Pancreas (tissue), 10 donors: ENCODE measurements at places on chromosomes 3 and 15.

DNA sequence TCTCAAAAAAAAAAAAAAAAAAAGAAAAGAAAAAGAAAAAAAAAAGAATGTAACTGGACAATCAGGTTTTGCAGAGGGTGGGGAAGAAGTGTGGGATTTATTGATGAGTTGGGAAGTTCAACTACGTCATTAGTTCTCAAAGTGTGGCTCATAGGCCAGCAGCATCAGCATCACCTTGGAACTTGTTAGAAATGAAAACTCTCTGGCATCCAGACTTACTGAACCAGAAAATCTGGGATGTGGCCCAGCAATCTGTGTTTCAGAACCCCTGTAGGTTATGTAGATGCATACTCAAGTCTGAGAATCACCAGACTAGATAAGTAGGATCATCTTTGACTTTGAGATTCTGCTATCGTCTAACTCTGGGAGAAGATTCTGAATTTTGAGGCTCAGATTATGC, 45.8 kb upstream of the ETV5 start:
- peaks cover 27% of the 10 kb centered on the region for H3K4me1 ChIP-seq
- H3K27me3 ChIP-seq = no peaks in the 10 kb centered on the region
- no peak overlapping the region for H3K4me3 ChIP-seq
- H3K36me3 ChIP-seq = no peaks in the 10 kb centered on the region
- H3K27ac ChIP-seq = no peak overlapping the region
- no peak for DNase-seq

GRCh38 chr3:195059471-195060216, 211.3 kb downstream of the XXYLT1 start:
- no peaks in the 10 kb centered on the region for H3K27me3 ChIP-seq
- no peak for DNase-seq
- no peaks in the 10 kb centered on the region for H3K36me3 ChIP-seq
- no peaks in the 10 kb centered on the region for H3K4me1 ChIP-seq

DNA sequence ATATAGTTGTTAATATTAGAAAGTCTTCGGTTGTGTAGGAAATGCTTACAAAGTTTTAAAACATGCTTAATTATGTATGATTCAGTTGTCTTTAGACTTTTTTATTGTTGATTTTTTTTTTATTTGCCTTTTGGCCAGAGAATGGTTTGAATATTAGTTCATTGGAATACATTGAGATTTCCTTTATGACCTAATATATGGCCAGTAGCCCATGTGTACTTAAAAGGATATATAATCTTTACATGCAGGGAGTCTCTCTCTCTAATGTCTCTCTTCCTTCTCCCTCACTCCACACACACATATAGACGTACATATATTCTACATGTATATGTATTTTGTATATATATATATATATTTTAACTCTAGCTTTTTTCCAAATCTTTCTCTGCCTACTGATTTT, 67.3 kb upstream of the SKIL start:
- H3K4me1 ChIP-seq = no peaks in the 10 kb centered on the region
- no peaks in the 10 kb centered on the region for H3K36me3 ChIP-seq
- DNase-seq = no peak
- H3K27me3 ChIP-seq = no peaks in the 10 kb centered on the region
- H3K4me3 ChIP-seq = no peak overlapping the region

DNA sequence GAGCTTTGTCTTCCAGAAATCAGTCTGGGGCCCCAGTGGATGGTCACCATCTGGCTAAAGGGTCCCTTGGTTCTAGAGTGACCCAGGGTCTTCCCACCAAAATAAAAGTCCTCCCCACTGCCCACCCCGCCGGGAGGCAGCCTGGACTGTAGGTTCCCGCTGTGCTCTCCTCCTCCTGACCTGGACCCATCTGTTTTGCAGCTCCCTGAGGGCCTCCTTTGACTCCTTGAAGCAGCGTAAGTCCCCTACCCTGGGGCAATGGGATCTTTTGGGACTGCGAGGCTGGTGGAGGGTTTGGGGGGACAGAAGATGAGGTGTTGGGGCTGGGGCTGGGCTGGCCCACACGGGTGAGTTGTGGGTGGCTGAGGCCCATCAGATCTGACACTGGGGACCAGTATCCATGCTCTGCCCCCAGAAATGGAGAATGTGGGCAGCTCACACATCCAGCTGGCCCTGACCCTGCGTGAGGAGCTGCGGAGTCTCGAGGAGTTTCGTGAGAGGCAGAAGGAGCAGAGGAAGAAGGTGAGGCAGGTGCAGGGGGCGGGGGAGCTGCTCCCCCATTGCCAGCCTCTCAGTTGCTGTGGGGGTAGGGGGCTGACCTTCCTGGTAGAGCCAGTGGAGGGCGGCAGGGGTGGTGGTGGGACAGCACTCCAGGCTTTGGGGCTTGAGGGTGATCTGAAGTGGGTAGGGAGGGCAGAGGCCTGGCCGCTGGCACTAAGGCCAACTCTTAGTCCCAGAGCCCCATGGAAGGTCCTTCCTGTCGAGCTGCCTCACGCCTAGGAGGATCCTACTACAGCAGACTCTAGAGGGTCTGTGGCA, 30.4 kb downstream of the PSTPIP1 start:
- H3K4me3 ChIP-seq = no peak overlapping the region
- no peaks in the 10 kb centered on the region for H3K27me3 ChIP-seq
- H3K36me3 ChIP-seq = no peaks in the 10 kb centered on the region
- peak; percentile 37 for DNase-seq

- H3K36me3 ChIP-seq = no peaks in the 10 kb centered on the region
- H3K4me1 ChIP-seq = no peaks in the 10 kb centered on the region
- no peaks in the 10 kb centered on the region for H3K27me3 ChIP-seq
- no peak overlapping the region for H3K4me3 ChIP-seq
Observed at GRCh38 chr3:14435175-14436014, 33.0 kb downstream of the SLC6A6 start.

- H3K4me3 ChIP-seq = no peak overlapping the region
- H3K27ac ChIP-seq = no peak overlapping the region
- no peaks in the 10 kb centered on the region for H3K4me1 ChIP-seq
- no peaks in the 10 kb centered on the region for H3K36me3 ChIP-seq
- no peak for DNase-seq
- no peaks in the 10 kb centered on the region for H3K27me3 ChIP-seq
Observed at GRCh38 chr15:22949074-22949547, 31.1 kb downstream of the CYFIP1 start.

- no peak for DNase-seq
- H3K36me3 ChIP-seq = no peaks in the 10 kb centered on the region
- no peak overlapping the region for H3K27ac ChIP-seq
- H3K4me1 ChIP-seq = no peaks in the 10 kb centered on the region
- H3K4me3 ChIP-seq = no peak overlapping the region
- H3K27me3 ChIP-seq = no peaks in the 10 kb centered on the region
Observed at GRCh38 chr15:28861031-28861534, 12.6 kb upstream of the GOLGA6L7 start.

- no peak for DNase-seq
- H3K27me3 ChIP-seq = no peaks in the 10 kb centered on the region
- no peaks in the 10 kb centered on the region for H3K36me3 ChIP-seq
- no peaks in the 10 kb centered on the region for H3K4me1 ChIP-seq
Observed at GRCh38 chr3:5466065-5466464, 278.6 kb downstream of the EDEM1 start.

- no peak overlapping the region for H3K4me3 ChIP-seq
- no peak overlapping the region for H3K27ac ChIP-seq
- no peaks in the 10 kb centered on the region for H3K27me3 ChIP-seq
- no peaks in the 10 kb centered on the region for H3K4me1 ChIP-seq
Observed at GRCh38 chr3:99186016-99186415, 284.5 kb upstream of the DCBLD2 start.

GRCh38 chr3:13932578-13933295, 52.9 kb upstream of the WNT7A start:
- H3K27me3 ChIP-seq = no peaks in the 10 kb centered on the region
- no peaks in the 10 kb centered on the region for H3K4me1 ChIP-seq
- no peak for DNase-seq

- H3K4me1 ChIP-seq = no peaks in the 10 kb centered on the region
- no peaks in the 10 kb centered on the region for H3K27me3 ChIP-seq
Observed at GRCh38 chr3:44198284-44199269, 43.1 kb upstream of the TOPAZ1 start.

DNA sequence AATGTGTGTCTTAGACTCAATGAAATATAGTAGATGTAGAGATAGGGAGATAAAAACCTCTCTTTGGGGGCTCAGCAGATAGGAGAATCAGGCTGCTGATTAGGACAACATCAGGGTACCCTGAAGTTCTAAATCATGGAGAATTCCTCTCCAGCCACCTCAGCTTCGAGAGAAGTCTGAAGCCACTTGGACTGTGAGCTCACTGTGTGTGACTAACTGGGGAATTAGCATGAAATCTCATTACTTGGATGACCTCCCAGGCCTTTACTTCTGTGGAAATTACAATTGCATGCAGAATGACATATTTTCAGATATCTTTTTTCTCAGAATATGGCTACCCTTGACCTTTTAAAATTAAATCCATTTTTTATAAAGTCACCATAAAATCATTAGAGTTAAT, 128.0 kb upstream of the MRPL3 start:
- H3K4me3 ChIP-seq = no peak overlapping the region
- no peak for DNase-seq
- H3K27me3 ChIP-seq = no peaks in the 10 kb centered on the region
- H3K4me1 ChIP-seq = no peaks in the 10 kb centered on the region
- no peak overlapping the region for H3K27ac ChIP-seq

- no peaks in the 10 kb centered on the region for H3K36me3 ChIP-seq
- no peak overlapping the region for H3K4me3 ChIP-seq
- no peak for DNase-seq
- no peak overlapping the region for H3K27ac ChIP-seq
- no peaks in the 10 kb centered on the region for H3K27me3 ChIP-seq
- no peaks in the 10 kb centered on the region for H3K4me1 ChIP-seq
Observed at GRCh38 chr3:82816086-82816485, 1054.6 kb upstream of the GBE1 start.

DNA sequence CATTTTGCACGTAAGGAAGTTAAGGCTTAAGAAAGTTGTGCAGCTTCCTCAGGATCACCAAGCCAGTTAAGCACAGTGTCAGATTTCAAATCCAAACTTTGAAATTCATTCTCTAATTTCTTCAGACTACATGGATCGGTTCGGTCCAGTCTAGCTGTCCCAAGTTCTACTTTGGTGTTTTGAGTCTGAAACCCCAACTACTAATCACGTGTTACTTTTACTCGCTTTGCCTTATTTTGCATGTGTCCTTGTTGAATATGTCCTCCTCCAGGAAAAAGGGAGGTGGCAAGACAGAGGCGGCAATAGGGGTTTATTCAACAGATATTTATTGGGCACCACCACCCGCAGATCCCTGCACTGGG, 522 bp upstream of the GXYLT2 start:
- H3K36me3 ChIP-seq = no peaks in the 10 kb centered on the region
- H3K27ac ChIP-seq = no peak overlapping the region
- H3K4me1 ChIP-seq = no peaks in the 10 kb centered on the region
- DNase-seq = no peak
- H3K4me3 ChIP-seq = peak overlapping the region; percentile 20

GRCh38 chr15:74785194-74786032, 3.5 kb downstream of the CSK start:
- H3K4me3 ChIP-seq = peak overlapping the region; percentile 3
- DNase-seq = no peak
- H3K36me3 ChIP-seq = no peaks in the 10 kb centered on the region
- H3K4me1 ChIP-seq = peaks cover 3% of the 10 kb centered on the region
- no peak overlapping the region for H3K27ac ChIP-seq

DNA sequence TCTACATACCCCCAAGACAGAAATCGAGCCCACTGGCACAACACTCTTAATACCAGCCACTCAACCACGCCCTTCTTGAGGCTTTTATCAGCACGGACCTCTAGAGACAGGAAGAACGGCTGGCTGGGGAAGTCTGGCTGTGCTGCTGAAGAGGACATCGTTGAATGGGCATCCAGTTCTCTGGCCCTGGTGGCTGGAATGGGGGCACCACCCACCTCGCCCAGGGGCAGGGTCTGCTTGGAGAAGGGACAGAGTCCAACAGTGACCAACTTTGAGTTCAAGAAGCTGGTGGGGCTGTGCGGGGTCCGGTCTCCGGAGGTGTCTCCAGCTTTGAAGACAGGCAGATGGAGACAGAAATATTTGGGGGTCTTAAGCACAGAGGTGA, 77.5 kb downstream of the ATP10A start:
- H3K27ac ChIP-seq = no peak overlapping the region
- DNase-seq = no peak
- H3K4me3 ChIP-seq = no peak overlapping the region
- no peaks in the 10 kb centered on the region for H3K36me3 ChIP-seq

DNA sequence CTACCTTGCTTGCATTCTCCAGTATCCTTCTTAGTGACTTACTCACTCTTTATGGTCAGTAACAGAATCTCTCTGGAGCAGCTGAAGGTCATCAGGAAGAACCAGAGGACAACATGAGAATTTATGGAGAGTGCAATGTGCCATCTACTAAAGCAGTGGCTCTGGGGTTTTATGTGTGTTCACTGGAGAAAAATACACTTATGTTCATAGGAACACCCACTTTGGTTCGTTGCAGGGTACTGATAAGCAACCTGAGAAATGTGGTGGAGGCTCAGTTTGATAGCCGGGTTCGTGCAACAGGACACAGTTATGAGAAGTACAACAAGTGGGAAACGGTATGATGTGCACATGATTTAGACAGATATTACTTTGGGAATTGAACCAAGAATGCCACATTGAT, 12.8 kb downstream of the CPB1 start:
- H3K4me1 ChIP-seq = peaks cover 22% of the 10 kb centered on the region
- DNase-seq = no peak
- no peak overlapping the region for H3K4me3 ChIP-seq
- H3K27ac ChIP-seq = peak overlapping the region; percentile 53
- peaks cover 13% of the 10 kb centered on the region for H3K36me3 ChIP-seq
- no peaks in the 10 kb centered on the region for H3K27me3 ChIP-seq

DNA sequence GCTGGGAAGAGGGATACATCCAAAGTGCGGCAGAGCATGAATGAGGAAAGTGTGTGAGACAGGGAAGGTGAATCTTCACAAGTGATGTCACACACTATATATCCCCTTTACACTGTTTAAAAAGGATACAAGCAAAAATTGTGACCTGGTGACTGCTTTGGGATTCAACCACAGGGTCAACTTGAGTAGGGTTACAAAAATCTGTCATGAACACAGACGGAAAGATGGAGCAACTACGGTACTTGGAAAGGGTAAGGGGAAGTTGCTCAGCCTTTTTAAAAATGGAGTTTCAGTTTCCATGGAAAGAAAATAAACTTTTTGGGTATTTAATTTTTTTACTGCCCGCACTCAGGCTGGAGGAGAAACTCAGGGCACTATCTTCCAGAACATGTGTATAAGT, 60.3 kb downstream of the B3GNT5 start:
- DNase-seq = no peak
- H3K27me3 ChIP-seq = no peaks in the 10 kb centered on the region
- no peak overlapping the region for H3K27ac ChIP-seq
- no peaks in the 10 kb centered on the region for H3K4me1 ChIP-seq
